ENCODE measurements at places on chromosomes 13 and 19.
A peak's percentile ranks its signal among the peaks of the same experiment; 100 is the strongest.

DNA sequence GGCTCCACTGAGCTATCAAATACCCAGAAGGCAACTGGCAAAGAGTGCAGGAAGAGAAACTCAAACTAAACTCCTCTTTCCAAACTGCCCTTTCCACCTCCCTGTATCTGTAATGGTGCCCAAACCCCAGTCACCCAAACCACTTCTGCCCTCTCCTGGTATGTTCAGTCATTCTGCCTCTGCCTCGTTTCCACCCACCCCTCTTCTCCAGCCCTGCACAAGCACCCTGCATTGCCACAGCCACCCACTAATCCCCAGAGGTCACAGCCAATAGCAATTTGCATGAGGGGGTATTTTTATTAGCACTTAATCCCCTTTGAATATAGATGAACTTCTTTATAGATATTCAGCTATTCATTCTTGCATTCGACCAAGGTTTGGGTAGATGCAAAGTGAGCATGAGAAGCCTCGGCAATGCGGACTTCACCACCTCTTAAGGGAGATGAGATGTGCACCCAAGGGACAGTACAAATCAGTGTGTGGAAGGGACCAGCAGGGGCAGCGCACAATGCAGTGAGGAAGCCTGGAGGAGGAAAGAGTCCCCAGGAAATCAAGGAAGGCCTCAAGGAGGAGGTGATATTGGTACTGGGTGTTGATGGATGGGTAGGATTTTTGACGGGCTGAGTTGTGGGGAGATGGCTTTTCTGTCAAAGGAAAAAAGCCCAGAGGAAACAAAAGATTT is 12.4 kb downstream of the TMEM272 start:
- DNase-seq = peak; percentile 49

DNA sequence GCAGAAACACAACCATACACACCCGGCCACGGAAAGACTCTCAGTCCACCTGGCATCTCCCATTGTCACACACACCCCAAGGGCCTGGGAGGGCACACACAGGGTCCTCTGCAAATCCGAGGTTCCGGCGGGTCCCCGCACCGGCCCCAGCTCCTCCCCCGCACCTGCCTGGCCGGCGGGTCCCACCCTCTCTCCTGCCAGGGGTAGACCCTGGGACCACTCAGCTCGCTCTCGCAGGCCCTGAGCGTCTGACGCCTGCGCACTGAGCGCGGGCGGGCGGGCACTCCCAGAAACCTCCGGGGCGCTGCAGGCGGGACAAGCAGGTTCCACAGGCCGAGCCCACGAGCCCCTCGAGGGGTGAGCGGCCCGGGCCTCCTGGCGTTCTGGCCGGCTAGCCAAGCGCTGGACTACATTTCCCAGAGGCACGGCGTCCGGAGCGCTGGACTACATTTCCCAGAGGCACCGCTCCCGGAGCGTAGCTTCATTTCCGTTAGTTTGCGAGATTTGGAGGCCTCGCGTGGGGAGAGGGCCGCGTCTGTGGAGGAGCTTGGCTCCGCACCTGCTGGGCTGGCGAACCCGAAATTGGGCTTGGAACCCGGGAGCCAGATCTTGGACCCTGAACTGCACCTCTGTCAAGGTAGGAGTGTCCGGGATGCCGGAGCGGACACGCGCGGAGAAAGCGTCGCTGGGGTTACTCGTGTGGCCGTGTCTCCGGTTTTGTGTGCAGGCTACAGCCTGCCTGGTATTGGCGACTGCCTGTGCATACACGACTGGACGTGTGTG is at the start of gene ZNF420:
ZNF420 (plus strand) TSS at position 500 of the 783 bp plus-strand sequence. CDS start 10,686 bp downstream, outside the sequence.
- DNase-seq = peak; percentile 96

GRCh38 chr13:97716746-97717145 is 236.7 kb upstream of the IPO5 start:
- no peak for DNase-seq

DNA sequence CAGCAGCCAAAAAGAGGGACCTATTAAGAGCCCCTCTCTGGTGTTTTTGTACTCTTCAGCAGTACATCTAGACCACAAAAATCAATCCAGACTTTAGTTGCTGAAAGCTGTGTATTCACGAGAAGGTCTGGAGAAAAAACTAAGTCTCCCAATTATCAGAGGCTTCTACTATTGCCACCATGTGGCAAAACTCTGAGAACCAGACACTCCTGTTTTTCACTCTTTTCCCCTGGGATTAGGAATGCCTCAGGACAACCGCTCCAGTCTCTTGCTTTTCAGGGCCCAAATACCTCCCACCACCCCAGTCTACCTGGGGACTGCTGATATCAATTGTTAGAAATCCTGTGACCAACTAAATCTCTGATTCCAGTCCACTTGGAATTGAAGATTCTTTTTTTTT is 30.1 kb upstream of the OBI1 start:
- DNase-seq = no peak

DNA sequence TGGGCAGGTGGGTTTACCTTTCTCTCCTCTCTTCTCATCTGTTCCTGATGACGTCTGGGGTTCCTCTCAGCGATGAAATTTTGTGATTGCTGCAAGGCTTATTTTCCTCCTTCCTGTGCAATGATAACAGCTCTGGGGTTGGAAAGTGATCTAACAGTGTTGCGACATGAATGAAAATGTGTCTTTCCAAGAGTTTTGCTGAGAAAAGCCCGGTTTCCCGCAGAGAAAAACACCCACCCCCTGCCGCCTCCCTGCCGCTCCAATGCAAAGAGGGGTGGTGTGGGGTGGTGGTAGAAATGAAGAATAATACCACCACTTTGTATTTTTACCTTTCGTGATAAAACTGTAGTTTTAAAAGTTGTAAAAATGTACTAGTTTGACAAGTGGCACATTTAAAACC is 232.0 kb downstream of the OLFM4 start:
- DNase-seq = no peak

- no peak for DNase-seq
Measured at GRCh38 chr19:35144600-35145436, 1.8 kb downstream of the FXYD7 start.

- no peak for DNase-seq
Measured at GRCh38 chr19:51277112-51277511, 26.2 kb downstream of the SIGLECL1 start.

- DNase-seq = no peak
Measured at GRCh38 chr19:22612316-22612715, 21.8 kb upstream of the ZNF492 start.

GRCh38 chr13:38418286-38418685 is 68.6 kb downstream of the UFM1 start:
- DNase-seq = no peak

DNA sequence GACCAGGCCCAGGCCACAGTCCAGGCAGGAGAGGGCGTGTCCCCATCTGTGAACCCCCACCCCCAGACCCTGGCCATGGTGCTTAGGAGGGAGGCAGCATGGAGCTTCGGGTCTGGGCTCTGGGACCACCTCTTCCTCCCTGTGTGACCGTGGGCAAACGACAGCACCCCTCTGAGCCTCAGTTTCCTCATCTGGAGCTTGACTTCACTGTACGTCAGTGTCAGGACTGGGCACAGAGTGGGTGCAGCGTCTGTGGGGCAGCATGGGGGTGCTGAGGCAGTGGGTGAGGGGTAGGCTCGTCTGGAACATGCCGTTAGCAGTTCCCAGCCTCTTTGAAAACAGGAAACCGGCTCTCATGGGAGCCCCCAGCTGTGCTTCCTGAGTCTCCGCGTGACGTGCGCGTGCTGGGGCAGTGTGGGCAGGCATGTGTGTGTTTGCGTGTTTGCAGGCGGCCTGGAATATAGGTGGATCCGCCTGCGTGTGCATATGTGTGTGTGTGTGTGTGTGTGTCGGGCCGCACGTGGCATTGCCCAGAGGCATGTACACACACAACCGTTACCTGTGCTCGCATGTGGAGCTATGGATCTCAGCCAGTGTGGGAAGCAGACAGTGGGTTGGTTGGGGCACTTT is 15.8 kb downstream of the ARRDC2 start:
- no peak for DNase-seq

DNA sequence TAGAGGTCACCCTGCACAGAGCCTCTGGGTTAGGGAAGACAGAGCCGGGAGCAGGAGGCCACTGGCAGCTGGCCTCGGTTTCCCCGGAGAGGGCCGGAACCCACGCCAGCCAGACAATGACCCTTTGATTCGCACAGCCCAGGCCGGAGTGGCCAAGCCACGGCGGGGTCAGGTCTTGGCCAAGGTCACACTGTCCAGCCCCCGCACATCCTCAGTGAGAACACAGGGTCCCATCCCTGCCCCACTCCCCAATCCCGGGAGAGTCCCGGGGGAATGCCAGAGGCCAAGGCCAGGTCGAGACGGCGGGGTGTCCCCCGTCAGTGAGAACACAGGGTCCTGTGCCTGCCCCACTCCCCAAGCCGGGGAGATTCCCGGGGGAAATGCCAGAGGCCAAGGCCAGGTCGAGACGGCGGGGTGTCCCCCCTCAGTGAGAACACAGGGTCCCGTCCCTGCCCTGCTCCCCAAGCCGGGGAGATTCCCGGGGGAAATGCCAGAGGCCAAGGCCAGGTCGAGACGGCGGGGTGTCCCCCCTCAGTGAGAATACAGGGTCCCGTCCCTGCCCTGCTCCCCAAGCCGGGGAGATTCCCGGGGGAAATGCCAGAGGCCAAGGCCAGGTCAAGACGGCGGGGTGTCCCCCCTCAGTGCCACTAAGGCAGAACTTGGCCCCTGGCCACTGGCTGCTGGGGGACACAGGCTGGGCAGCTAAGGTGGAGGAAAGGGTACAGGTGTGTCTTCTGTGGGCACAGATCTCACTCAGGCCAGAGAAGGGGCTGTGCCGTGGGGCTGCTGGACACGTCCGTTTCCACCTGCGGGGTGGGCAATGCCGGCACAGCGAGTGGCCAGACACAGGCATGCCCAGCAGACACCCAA is 1.7 kb upstream of the FSTL3 start:
- DNase-seq = no peak

GRCh38 chr13:54029226-54029625 is 1000.6 kb downstream of the OLFM4 start:
- DNase-seq = no peak

DNA sequence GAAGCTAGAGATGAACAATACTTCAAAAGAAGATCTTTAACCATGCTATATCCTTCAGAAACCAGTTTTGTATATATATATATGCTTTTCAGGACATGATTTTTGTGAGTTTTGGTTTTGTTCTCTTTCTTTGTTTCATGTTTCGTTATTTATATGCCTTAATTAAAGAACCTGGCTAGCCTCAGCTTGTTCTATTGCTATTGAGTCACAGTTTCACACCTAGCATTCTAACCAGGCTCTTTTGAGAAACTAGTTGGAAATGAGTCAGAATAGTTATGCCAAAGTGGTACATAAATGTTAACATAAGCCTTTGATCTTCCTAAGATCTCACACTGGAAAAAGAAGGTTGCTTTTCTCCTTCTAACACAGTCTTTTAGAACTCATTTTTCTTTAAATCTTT is 1925.2 kb downstream of the OLFM4 start:
- no peak for DNase-seq

- DNase-seq = no peak
Measured at GRCh38 chr13:32117701-32118100, 86.1 kb downstream of the FRY start.

GRCh38 chr13:84816567-84817105 is 934.4 kb upstream of the SLITRK1 start:
- DNase-seq = no peak

DNA sequence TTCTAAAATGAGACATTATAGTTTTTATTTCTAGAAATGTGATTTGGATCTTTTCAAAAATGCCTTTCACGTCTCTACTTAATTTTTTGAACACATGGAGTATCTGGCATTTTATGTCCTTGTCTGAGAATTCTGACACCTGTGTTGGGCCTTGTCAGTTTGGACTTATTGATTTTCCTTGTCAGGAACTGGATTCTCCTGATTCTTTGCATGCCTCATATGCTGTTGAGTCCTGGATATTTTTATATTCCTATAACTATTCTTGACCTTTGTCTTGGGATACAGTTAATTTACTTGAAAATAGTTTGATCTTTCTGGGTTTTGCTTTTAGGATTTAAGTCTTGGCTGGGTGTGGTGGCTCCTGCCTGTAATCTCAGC is 10.3 kb downstream of the ADPRHL1 start:
- DNase-seq = no peak

GRCh38 chr19:8252922-8253589 is 43.9 kb downstream of the CERS4 start:
- DNase-seq = peak; percentile 79

DNA sequence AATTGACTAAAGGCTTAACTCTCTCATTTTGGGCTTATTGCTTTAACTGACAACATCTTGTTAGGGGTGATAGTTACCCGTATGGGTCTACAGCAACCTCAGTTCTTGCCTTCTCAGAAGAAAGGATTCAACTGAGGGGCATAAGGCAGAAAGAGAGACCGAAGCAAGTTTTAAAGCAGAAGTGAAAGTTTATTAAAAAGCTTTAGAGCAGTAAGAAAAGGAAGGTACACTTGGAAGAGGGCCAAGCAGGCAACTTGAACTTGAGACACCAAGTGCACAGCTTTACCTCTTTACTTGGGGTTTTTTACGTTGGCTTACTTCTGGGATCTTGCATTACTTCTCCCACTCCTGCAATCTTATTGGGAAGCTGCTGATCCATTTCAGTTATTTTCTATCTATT is 246.9 kb upstream of the PRR20A start:
- no peak for DNase-seq

DNA sequence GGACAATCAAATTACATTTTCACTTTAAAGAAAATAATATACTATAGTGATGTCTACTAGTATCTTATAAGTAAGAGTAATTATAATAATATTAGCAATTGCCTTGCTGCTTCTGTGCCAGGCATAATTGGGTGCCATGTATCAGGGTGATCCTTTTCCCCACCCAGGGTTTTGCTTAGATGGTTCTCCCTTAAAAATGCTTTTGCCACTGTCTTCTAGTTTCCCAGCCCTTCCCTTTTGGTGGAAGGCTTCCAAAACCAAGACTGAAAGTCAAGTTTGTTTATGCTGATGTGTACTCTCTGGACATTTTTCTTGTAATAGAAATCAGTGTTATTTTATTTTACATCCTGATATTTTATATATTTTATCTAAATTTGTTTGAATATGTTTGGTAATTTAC is 77.8 kb downstream of the ITGBL1 start:
- peak; percentile 51 for DNase-seq

DNA sequence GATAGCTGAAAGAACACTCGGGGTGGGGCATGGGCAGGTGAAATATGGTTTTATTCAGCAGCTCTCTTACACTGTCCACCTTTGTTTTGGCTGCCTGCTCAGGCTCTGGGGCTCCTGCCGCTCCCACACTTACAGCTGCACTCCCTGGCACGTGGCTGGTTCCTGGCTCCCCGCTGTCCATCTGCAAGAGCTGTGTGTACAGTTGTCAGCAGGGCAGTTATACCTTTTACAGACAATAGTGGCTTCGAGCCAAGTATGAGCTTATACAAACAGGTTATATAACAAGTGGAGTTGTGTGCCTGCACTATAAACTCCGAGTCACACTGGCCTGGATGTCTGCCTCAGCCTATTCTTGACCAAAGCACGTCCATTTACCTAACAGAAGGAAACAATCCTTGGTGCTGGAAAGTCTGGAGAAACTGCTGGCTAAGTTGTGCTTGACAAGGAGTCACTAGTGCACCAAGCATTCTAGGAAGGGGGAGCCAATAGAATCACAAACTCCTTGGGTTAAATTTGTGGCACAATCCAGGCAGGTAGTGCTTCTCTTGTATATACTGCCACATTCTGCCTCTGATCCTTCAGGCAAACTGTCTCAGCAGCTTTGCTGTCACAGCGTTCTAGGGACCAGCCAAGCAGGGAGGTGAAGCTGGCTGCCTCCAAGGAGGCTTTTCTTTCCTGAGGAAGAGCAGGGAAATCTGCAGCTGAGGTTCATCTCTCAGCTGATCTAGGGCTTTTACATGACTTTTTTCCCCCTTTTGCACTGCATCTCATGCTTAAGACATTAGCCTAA is 68.2 kb downstream of the NHLRC3 start:
- no peak for DNase-seq
